ENCODE measurements at places on chromosomes 6 and 20. TPM values are rescaled to one million over a fixed set of nuclear protein-coding genes. Genes with fewer than 3 reads are reported as not detected.

GNAS-AS1 gene
- total RNA-seq = not detected

DNA sequence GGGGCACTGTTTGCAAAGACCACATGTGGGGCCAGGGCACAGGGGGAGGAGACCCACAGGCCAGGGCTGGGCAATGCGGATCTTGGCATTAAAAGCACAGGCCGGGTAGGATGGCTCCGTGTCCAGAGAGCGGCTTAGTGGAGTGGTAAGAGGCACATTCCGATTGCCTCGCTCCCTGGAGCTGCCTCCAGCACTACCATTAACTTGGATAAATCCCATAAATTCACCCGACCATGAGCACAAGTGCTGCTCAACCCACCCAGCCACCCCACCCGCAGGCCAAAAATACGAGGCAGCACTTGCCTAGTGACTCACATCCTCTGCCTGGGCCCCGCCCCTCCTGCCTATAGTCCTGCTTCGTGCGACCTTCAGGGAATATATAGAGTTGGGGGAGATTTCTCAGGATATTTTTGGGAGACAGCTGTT, 67.5 kb upstream of the QKI start:
- no peaks in the 10 kb centered on the region for H3K27me3 ChIP-seq
- H3K27ac ChIP-seq = no peak overlapping the region
- no peak for DNase-seq
- H3K36me3 ChIP-seq = no peaks in the 10 kb centered on the region

DNA sequence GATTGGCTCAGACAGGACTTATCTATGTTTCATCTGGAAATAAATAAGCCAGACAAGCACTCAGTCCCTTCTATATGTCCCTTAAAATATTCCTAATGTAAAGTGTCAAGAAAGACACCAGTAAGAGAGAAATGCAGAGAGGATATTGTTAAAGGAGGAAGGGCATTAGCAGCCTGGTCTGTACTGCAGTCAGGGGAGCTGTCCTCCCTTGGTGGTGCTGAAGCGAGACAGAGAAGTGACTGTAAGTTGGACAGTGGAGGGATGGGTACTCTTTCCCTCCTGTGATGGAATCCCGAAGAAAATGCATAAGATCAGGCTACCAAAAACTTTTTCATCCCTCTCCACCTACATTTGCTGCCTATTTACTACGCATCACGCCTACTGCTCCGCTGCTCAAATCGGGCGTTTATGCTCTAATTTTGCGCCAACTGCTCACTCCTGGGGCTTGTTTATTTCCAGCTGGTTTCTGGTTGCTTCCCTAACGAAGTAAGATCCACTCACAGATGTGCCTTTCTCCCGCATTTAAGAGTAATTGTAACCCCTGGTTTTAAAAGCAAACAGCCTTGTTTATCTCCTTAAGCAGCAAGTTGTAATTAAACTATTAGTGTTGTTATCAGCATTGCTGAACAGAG, 35.2 kb downstream of the PHACTR1 start:
- no peak for DNase-seq
- H3K27ac ChIP-seq = no peak overlapping the region
- no peak overlapping the region for H3K4me3 ChIP-seq
- no peaks in the 10 kb centered on the region for H3K36me3 ChIP-seq

- H3K27ac ChIP-seq = no peak overlapping the region
- no peak overlapping the region for H3K4me3 ChIP-seq
- no peak for DNase-seq
- H3K36me3 ChIP-seq = no peaks in the 10 kb centered on the region
Observed at GRCh38 chr6:54431466-54431865, 123.2 kb downstream of the TINAG start.

SMIM29 gene
- 24.7 TPM for total RNA-seq

DAAM2 gene
- total RNA-seq = 115 TPM

C20orf144 gene
- not detected for total RNA-seq

GRCh38 chr20:61056627-61057442, 195.2 kb upstream of the CDH4 start:
- H3K4me3 ChIP-seq = no peak overlapping the region
- no peaks in the 10 kb centered on the region for H3K36me3 ChIP-seq
- no peak overlapping the region for H3K27ac ChIP-seq
- no peak for DNase-seq
- H3K27me3 ChIP-seq = peaks cover 6% of the 10 kb centered on the region
- no peaks in the 10 kb centered on the region for H3K4me1 ChIP-seq

DNA sequence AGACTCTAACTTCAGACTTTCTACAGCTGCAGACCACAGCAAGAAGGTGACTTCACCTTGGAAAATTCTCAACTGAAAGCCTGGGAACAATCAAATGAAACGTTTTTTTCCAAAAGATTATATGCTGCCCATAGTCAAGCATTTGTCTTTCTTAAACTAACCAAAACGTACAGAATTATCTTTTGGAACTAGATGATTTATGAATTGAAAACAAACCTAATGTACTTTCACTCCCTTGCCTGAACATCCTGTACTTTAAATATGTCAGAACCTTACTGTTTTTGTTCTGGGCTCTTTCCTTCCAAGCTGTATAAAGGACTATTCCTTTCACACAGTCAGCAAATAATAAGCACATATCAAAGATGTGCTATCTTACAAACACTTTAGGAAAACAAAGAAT, 62.4 kb upstream of the TNFAIP3 start:
- DNase-seq = no peak
- peaks cover 13% of the 10 kb centered on the region for H3K4me1 ChIP-seq
- H3K4me3 ChIP-seq = no peak overlapping the region
- H3K36me3 ChIP-seq = no peaks in the 10 kb centered on the region
- H3K27me3 ChIP-seq = no peaks in the 10 kb centered on the region
- peak overlapping the region; percentile 63 for H3K27ac ChIP-seq

DNA sequence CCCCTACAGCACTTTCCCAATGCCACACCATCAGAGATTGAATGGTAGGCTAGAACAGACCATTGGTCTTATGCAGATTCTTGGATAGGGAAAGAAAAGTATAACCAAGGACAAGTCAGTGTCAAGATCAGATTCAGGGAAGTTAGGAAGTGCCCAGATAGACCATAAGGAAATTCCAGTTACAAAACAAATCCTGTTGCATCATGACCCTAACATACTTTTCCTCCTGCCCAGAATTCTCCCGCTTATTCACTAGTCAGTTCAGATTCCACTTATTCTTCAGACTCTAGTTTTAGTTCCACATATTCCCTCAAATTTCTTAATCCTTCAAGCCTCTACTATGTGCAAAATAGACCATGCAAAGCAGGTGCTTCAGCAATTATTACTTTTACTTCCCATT, 20.7 kb downstream of the METTL24 start:
- H3K27ac ChIP-seq = no peak overlapping the region
- H3K27me3 ChIP-seq = no peaks in the 10 kb centered on the region
- H3K4me3 ChIP-seq = no peak overlapping the region
- no peaks in the 10 kb centered on the region for H3K4me1 ChIP-seq
- H3K36me3 ChIP-seq = no peaks in the 10 kb centered on the region
- no peak for DNase-seq

BPHL gene
- total RNA-seq = 11.2 TPM

TMEM14C gene
- total RNA-seq = 60.7 TPM

GJA1 gene
- 3.0 TPM for total RNA-seq

KIF25 gene
- total RNA-seq = 1.7 TPM
